ENCODE measurements at places on chromosomes 1 and 21.

DNA sequence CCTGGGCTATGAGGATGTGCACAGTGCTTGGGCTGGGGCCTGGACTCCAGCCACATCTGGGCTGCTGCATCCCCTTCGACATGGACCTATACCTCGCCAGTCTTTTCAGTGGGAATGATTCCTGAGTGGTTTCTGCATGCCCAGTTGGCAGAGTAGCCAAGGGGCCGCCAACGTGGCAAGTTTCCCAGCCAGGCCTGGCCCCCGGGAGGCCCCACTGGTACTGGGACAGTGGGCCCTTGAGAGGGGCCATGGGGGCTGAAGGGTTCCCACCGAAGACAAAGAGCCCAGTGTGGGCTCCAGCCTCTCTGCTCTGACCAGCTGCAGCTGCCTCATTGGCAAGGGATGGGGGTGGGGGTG, 15.4 kb downstream of the RAP1GAP start:
- no peak for DNase-seq

- DNase-seq = no peak
Observed at GRCh38 chr1:145845144-145845513, 301 bp upstream of the NUDT17 start.

- no peak for DNase-seq
Observed at GRCh38 chr1:203520315-203520714, 26.4 kb downstream of the OPTC start.

- DNase-seq = no peak
Observed at GRCh38 chr1:83698644-83699043, 300.3 kb downstream of the TTLL7 start.

GRCh38 chr1:147549526-147549925, 8.2 kb downstream of the BCL9 start:
- DNase-seq = no peak

DNA sequence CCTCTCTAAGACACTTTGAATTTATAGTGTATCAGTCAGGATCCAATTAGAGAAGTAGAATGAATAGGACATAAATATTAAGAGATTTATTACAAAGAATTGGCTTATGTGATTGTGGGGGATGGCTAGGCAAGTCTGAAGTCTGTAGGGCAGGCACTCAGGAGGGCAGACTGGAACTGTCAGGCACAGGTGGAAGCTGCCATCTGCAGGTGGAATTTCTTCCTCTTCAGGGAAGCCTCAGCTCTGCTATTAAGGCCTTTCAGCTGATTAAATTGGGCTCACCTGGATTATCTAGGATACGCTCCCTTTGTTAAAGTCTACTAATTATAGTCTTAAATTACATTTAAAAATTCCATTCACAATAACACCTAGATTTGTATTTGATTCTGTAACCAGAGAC, 92.0 kb upstream of the HAO2 start:
- DNase-seq = no peak

- no peak for DNase-seq
Observed at GRCh38 chr1:240474133-240474614, 137.8 kb downstream of the GREM2 start.

DNA sequence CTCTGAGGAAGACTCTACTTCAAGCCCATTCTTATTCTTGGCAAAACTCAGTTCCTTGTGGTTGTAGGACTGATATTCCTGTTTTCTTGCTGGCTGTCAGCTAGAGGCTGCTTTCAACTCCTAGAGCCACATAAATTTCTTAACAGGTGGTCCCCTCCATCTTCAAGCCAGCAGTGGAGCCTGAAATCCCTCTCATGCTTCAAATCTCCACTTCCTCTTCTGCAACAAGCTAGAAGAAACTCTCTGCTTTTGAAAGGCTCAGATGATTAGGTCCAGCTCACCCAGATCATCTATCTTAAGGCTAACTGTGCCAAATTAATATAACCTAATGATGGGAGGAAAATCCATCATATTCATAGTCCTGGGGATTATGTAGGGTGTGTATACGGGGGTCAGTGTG, 43.2 kb upstream of the CD34 start:
- DNase-seq = no peak

GRCh38 chr21:45880097-45881068, 101.2 kb upstream of the COL6A1 start:
- no peak for DNase-seq

GRCh38 chr1:13628218-13628617, 44.6 kb downstream of the PDPN start:
- DNase-seq = no peak

- no peak for DNase-seq
Observed at GRCh38 chr1:56135864-56136147, 443.6 kb downstream of the PLPP3 start.

GRCh38 chr1:198042168-198042567, 114.6 kb upstream of the NEK7 start:
- no peak for DNase-seq

DNA sequence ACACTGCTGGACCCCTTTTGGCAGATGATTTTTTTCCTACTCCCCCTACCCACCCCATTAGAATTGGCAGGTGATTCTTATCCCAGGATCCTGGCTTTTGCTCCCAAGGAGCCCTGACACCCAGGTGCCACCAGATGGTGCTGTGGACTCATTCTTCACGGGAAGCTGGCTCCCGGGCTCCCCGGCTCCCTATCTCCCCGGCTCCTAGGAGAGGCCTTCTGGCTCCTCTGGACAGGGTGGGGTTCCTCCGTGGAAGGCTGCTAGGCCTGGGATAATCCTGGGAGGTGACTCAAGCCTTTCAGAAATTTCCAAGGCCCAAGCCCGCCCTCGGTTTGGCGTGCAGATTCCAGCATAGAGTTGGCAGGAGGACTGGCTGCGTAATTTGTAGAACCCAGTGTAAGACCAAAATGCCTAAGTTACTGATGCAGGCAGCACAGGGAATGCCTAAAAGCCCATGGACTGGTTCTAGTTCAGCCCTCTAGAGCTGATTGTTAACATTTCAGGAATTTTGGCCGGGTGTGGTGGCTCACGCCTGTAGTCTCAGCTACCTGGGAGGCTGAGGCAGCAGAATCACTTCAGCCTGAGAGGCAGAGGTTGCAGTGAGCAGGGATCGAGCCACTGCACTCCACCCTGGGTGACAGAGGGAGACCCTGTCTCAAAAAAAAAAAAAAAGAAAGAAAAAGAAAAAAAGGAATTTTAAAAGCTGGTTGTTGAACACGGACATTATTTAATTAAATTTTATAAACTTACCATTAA, 6.8 kb upstream of the BSDC1 start:
- DNase-seq = no peak

- DNase-seq = no peak
Observed at GRCh38 chr1:223707256-223708000, 4.9 kb upstream of the CAPN2 start.

GRCh38 chr1:64042331-64043100, 160.9 kb upstream of the UBE2U start:
- DNase-seq = no peak

DNA sequence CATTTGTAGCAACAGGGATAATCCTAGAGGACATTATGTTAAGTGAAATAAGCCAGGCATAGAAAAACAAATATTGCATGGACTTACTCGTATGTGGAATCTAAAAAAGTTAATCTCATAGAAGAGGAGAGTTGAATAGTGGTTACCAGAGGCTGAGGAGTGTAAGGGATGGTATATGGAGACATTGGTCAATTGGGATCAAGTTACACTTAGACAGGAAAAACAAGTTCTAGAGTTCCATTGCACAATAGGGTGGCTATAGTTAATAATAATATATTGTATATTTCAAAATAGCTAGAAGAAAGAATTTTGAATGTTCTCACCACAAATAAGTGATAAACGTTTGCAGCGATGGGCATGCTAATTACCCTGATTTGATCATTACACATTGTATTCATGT, 354.6 kb downstream of the SEC16B start:
- DNase-seq = no peak

DNA sequence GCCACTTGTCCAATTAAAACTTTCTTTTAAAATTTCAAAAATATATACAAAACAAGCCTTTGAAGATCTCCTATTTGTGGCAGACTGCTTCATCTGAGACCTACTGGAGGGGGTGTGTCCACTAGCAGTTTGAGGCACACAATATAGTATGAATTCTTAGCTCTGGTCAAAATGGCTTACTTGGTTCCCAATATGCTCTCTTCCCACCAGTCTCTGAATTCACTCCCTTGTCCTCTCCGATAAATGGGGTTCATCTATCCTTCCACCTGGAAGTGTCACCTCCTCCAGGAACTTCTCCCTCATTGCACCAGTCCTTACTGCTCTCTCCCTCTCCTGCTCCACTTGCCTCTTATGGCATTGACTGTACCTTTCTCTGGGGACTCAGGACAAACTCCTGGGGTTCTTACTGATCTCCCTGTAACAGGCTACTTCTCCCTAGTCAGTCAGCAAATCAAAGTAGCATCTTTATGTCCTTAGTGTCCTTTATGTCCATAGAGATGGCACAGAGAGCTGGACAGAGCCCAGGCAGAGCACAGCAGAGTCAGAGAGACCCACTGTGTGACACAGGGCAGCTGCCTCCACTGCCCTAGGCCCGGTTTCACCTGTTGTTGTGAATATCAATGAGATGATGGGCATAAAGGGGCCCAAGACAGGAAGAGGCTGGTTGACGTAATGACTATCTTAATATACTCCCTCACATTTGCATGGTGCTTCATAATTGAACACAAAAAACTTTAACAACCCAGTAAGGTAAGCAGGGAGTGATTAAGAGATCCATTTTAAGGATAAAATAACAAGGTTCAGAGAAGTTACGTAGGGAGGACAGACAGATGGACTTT, 3.6 kb downstream of the ASAP3 start:
- DNase-seq = no peak

DNA sequence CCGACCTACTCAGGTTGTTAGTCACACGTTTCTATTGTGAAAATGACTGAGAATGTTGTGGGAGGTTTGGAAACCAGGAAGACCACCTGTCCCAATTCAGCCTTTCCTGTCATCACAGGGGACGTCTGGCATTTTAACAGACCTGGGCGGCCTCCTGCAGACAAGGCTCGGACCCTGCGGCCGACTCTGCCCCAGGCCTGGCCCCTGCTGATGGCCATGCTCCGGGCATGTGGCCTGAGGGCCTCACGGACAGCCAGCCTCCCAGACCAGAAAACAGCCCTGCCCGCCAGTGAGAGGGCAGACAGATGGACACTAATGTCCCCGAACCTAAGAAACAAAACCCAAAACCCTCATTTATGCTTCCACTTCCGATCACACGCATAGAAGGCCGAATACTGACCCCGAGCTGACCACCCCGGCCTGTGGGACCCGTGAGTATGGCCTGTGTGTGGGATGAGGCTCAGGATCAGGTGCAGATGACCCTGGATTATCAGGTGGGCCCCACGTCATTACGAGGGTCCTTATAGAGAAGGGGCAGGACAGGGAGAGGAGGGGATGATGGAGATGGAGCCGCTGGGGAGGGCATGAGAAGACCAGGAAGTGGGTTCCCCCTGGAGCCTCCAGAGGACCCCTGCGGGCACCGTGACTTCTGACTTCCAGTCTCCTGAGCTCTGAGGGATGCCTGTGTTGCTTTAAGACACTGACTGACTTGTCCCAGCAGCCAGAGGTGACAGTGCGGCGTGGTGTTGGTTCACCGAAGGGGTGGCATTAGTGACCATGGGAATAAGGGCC, 9.6 kb downstream of the COL18A1 start:
- no peak for DNase-seq

- DNase-seq = no peak
Observed at GRCh38 chr1:178868706-178869105, 2.2 kb downstream of the ANGPTL1 start.

- peak; percentile 62 for DNase-seq
Observed at GRCh38 chr1:112619518-112620376, at the start of gene CAPZA1. Gene CAPZA1 (plus strand): TSS chr1:112619832. CDS start chr1:112619845, 13 bp downstream.

DNA sequence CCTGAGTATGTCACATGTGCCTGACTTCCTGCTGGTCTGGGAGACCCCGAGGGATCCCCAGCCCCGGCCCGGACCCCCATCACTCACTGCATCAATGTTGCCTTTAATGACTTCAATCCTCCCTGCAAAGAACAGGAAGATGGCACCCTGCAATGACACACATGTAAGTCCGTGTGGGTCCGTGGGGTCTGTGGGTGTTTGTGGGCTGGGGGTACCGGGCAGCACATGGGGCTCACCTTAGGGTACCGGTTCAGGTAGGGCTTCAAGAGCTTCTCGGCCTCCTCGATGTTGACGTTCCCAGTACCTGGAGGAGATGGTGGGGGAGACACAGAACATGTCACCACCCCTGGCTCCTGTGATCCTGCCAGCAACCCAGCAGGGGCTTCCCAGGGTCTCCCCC, 28.1 kb downstream of the TTC39A start:
- DNase-seq = no peak

- DNase-seq = no peak
Observed at GRCh38 chr21:26842300-26842699, 2.9 kb downstream of the ADAMTS1 start.

GRCh38 chr1:66890621-66891020, 34.0 kb downstream of the DNAI4 start:
- no peak for DNase-seq

DNA sequence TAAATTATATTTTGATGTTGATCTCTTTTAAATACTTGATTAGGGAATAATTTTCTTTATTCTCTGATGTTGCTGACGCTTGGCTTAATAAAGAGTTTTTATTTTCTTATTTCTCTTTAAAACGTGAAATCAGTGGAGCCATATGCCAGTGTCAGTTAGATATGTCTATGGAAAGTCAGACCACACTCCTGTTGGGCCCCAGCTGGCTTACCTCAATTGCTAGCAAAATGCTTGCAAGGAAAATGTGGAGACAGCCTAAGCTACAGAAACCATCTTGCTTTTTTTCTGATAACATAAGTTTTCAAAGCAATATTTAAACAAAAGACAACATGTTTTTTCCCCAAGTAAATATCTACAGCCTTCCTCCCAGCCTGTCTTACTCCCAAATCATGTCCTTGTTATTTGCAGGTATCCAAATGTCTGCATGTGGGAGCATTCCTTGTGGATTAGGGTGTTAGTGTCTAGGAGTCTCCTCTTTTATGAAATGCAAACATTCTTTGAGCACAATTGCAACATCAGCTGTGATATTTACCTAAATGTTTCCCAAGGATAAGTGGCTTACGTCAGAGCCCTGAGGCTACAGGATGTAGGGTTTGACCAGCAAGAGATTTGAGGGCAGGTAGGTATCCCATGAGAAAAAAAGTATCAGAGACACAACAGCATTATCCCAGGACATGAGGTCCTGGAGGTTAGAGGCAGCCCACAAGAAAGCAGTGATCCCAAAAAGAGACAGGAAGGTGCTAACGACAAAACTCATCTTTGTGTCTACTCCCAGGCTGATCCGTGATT, 117.2 kb upstream of the KCNJ15 start:
- DNase-seq = no peak

DNA sequence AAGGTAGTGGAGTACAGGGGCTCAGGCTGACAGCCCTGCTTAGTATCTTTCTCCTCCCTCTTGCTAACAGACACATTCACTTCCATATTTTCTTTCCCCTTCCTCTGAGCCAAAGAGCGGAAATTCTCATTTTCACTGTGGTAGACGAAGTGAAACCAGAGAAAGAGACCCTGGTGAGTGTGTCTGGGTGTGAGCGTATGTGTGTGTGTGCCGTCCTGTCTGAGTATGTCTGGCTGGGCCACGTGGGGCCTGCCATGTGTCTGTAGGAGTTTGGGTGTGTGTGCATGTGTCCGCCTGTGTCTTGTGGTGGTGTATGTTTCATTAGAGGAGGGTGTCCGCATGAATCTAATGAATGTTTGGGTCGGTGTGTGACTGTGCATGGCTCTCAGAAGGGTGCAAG, 1.7 kb downstream of the COL8A2 start:
- DNase-seq = no peak

- DNase-seq = no peak
Observed at GRCh38 chr1:32864375-32865019, 6.2 kb downstream of the FNDC5 start.
